NCI-H446 (cell line): ENCODE measurements at places on chromosomes 4 and X.

- peak; percentile 47 for DNase-seq
Measured at GRCh38 chrX:106481341-106481740, 130.4 kb upstream of the RADX start.

DNA sequence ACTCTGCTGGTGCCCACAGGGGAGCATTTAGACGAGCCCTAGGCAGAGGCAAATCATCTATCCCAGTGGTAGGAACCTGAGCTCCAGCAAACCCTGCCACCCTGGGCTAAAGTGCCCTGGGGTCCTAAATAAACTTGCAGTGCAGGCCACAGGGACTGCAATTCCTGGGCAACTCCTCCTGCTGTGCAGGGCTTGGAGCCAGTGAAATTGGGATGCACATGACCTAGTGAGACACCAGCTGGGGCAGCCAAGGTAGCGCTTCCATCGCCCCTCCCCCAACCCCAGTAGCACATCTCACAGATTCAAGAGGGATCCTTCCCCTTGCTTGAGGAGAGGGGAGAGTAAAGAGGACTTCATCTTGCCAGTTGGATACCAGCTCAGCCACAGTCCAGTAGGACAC lies 44.1 kb downstream of the CHRNA9 start:
- no peak for DNase-seq

DNA sequence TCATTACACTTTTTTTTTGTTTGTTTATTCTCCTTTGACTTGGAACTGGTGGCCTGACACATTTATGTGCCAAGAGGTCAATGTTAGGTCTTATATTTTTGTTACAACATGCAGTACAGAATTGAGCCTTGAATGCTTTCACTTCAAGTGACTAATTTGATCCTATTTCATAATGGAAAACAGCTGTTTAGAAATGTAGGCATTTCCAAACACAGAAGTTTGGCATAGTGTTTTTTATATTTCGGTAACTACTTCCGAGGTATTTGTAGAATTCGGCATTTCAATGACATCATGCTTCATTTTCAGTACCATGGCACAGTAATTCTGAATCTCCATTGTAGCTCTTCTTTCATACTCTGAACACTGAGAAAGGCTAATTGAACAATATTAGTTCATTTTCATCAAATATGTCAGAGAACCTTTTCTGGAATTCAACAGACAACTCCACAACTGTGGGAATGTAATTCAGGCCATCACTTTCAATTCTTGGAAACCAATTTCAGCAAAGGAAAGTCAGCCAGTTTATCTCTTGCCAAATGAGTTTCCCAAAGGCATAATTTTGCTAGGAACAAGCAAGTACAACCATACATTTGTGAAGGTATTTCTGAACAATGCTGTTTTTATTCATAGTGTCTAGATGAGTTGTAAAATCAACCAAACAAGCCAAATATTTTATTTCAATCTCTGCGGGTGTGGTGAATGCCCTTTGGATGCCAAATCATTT lies 11.4 kb downstream of the FAM120C start:
- no peak for DNase-seq

- no peak for DNase-seq
Measured at GRCh38 chr4:76809594-76810305, 88.2 kb downstream of the SOWAHB start.

GRCh38 chr4:39044956-39045826 lies 13.0 kb upstream of the TMEM156 start:
- no peak for DNase-seq

GRCh38 chrX:14084466-14084865 lies 54.8 kb upstream of the GEMIN8 start:
- peak; percentile 28 for DNase-seq

- no peak for DNase-seq
Measured at GRCh38 chr4:165504184-165504583, 125.4 kb downstream of the CPE start.

- DNase-seq: no peak
Measured at GRCh38 chrX:38312436-38312835, 14.9 kb downstream of the RPGR start.

DNA sequence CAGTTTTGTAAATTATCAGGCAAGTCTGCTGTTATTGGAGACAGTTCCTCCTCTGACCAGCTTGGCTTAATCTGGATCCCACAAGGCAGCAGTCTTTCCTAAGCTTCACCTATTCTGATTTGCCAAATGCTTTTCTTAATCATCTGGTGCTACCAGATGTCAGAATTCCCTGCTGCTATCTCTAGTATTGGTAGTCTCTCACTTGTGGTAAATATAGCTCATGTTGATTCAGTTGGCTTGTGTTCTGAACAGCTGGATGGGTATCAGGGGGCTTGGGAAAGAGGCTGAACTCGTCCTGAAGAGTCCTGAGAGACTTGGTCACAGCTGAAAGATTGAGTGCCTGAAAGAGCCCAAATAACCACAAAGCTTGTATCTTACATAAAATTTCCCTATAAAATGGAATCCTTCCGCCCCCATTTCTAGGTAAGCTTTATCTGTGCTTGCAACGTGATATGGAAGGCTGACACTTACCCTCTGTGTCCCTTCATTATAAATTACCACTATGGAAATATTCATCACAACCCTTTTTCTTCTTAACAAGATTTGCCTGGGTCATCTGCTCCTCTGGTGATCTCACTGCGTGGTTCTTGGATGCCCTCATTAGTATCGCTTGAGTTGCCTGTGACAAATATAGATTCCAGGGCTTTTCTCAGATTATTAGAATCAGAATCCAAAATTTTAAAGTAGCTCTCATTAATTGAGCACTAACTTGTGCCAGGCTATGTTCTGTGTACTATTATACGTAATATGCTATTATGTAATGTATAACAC lies 104.1 kb upstream of the GPRIN3 start:
- no peak for DNase-seq

DNA sequence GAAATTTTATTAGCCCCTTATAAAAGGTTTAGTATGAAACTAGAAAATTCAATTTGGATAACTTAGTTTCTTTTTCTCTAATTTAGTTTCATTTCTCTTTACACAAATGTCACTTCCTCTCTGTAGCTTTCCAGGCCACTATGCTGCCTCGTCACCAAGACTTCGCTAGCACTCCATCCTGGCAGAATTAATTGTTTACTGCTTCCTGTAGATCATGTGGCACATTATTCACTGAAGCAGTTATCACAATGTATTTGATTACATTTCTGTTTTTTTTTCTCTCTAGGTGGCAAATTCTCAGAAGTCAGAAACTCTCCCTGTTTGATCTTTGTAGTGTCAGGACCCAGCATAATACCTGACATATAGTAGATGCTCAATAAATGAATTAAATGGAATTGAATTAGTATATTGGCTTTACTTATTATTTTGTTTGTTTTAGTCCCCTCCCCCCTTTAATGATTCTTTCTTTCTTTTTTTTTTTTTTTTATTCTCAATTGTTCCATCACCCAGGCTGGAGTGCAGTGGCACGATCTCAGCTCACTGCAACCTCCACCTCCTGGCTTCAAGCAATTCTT lies 9.3 kb upstream of the SAT1 start:
- DNase-seq: no peak

DNA sequence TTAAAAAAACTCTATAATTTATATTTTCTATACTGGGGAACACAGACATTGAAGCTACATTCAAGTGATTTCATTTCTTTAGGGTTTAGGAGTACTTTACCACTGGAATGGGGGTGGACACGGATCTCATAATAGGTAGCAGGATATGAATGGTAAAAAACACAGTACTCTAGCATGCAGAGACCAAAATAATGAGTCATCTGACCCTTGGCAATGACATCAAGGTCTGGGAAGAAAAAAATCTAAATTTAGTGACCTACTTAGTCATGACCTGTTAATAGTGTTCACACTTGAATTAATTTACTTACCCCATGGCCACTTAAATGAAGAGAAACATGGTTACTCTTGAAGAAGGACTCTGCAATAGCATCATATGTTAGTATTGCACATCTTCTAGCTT lies 187.9 kb downstream of the EPHA5 start:
- DNase-seq: no peak

DNA sequence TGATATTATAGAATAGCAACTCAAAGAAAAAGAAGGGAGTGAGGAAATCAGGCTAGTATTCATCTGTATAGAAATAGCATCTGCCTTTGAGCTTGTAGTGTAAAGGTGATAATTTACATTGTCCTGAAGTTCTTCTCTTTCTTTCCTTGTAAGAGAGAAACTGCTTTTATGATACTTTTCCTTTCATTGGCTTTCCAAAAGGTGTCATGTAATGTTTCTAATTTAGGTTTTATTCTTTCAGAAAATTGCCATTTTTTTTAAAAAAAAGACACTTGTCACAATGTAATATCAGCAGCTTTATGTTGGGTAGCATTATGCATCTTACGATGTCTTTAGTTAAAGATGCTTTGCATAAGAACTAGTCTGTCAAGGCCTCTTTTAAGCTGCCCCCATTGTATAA lies 1153.8 kb upstream of the PCDH7 start:
- no peak for DNase-seq

DNA sequence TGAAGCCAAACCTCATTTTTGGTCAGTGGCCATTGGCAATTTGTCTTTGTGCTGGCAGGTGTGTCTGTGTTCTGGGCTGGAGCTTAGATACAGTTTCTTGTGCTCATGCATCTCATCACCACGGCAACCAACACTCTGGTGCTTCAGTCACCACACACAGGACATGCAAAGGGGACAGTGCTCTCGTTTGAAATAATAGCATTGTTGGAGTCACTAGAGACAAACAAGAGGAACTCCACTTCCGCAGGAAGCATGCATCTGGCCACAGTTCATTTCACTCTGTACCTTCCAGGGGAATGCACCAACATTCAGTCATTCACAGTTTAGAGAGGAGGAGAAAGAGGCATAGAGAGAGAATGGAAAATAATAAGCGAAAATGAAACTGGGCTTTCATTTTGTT lies 267.4 kb downstream of the ANK2 start:
- no peak for DNase-seq
